ENCODE measurements at places on chromosomes 7 and 10.

GRCh38 chr7:1733206-1733907 is 63.3 kb downstream of the ELFN1 start:
- DNase-seq, result no peak

DNA sequence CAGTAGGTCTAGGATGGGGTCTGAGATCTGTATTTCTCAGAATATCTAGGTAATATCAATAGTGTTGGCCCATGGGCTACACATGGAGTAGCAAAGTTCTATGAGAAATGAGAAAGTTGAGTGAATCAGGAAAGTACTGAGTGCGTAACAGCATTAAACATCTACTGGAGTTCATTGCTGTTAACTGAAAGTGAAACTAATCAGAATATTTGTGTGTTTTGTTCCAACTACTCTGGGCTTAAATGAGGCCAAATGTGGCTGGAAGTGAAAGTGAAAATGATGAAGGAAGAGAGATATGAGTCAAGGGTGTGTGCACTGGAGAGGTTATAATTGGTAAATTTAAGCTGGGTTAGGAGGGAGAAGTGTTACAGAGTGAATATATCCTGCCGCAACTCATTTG is 46.5 kb downstream of the TMEM106B start:
- no peak for DNase-seq

DNA sequence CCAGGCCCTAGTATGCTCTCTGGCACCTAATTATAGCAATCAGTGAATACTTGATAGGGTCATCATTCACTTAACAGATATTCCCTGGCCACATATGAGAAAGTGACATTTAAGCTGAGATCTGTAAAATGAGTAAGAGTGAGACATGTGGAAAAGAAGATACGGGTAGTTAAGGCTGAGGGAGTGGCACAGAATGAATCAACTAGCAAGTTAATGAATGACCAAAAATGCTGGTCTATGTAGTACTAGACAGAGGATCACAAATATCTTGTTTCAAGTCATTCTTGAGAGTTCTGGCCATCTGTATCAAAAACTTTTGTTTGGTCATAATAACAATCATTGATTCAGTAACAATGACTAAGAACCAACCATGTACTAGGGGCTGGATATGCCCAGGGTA is 954.9 kb downstream of the CNTNAP2 start:
- DNase-seq, result no peak

GRCh38 chr7:70618020-70618551 is 513.9 kb upstream of the GALNT17 start:
- no peak for DNase-seq

- no peak for DNase-seq
Measured at GRCh38 chr7:81333004-81333403, 414.2 kb upstream of the SEMA3C start.

DNA sequence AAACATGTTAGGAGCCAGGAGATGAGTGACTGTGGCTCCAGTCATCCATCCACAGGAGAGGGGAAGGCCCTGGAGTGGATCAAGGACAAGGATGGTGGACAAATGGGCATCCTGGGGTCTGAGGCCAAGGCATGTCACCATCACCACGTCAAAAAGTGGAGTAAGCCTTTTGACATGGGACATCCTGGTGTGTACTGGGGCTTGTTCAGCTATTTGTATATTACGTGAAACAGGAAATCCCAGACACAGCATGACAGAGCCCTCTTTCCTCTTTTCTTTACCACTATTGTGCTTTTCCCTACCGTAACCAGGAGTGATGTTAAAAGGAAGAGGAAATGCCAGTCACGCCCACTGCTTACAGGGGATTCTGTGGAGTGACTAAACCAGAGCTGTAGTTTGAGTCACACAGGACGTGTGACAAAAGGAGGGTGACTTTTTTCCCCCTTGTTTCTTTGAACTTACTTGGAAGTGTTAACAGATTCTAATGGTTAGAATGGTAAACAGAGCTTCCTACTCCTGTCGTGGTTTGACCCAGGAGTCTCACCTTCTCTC is 15.4 kb downstream of the ACSL5 start:
- DNase-seq, result no peak

GRCh38 chr10:92773776-92774175 is 74.5 kb upstream of the EXOC6 start:
- no peak for DNase-seq

DNA sequence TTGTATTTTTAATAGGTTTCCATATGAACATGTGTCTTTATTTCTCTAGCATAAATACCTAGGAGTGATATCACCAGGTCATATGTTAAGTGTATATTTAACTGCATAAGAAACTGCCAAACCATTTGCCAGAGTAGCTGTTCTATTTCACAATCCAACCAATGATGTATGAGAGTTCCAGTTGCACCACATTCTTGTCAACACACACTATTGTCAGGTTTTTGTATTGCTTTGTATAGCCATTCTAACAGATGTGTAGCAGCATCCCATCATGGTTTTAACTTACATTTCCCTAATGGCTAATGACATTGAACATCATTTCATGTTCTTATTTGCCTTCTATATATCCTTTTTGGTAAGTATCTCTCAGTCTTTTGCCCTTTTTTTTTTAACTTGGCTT is 4.1 kb downstream of the CUZD1 start:
- DNase-seq, result no peak

DNA sequence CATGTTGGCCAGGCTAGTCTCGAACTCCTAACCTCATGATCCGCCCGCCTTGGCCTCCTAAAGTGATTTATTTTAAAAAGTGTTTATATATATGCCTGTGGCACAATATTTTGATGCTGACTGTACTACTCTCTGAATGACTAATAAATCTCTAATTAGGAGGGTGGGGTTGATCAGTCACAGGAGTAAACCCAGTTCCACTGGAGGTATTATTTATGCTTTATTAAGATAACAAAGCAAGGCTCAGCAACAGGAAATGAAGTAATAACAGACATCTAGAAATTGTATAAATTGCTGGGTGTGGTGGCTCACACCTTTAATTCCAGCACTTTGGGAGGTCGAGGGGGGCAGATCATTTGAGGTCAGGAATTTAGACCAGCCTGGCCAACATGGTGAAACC is 26.0 kb upstream of the MCU start:
- no peak for DNase-seq

DNA sequence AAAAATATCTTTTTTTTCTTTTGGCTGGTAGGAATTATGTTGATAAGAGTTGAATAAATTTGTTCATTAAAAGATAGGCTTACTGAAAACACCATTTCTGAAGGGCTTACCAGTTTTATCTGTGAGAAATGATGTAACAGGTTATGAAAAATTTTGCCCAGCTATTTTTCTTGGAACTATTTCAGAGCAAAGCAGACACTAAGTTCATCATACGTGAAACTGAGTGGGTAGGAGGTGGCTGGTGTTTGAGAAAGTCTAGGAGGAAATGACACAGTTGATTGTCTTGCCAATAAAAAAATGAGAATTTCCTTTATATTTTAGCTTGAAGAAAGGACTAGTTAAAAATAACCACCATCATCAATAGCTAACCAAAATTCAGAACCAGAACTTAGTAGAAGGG is 6.2 kb upstream of the MRC1 start:
- DNase-seq, result no peak

- no peak for DNase-seq
Measured at GRCh38 chr7:140640727-140641523, at the start of gene DENND2A. DENND2A (minus strand) TSS chr7:140640813; CDS start chr7:140602397, 38,416 bp downstream.

DNA sequence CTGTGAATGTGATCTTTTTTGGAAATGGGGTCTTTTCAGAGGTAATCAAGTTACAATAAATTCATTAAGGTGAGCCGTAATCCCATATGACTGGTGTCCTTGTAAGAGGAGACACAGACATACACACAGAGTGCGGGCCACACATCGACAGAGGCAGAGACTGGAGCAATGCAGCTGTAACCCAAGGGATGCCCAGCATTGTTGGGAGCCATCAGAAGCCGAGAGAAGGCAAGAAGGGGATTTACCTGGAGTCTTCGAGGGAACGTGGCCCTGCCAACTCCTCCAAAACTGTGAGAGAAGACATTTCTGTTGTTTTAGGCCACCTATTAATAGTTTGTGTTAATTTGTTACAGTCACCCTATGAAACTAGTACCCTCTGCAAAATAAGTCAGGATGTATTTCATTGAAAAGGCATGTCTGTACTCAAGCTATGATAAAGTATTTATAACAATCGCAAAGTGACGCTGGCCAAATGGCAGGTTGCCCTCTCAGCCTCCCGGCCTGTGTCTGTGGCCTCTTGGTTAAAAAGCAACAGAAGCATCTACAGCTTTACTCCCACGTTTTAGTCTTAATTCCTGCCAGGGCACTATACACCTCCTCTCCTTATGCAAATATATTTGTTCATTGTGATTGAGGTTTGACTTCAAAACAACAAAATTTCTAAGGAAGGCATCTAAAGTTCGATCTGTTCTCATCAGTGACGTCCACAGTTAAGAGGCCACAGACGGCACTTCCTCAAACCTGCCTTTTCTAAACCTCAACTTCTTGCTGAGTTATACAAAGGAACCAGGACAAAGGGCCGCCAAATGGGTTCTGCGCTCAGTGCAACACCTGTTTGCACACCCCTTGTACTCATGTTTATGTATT is 46.8 kb downstream of the HIPK2 start:
- no peak for DNase-seq

DNA sequence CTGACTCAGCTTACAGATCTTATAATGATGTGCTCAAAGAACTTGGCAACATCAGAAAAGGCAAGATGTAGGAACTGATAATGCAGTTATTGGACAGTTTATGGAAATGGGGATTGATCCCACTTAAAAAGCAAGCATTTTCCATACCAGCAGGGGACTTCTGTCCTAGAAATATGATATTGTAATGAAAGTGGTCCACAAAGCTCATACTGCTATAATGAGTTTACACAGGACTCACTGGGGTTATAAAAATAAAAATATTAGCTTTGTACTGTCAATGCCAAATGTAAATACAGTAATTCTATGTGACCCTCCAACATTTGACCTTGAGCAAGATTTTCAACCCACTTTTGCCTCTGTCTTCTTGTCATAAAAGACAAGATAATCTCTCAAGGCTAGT is 145.5 kb upstream of the SEM1 start:
- DNase-seq, result peak; percentile 37

DNA sequence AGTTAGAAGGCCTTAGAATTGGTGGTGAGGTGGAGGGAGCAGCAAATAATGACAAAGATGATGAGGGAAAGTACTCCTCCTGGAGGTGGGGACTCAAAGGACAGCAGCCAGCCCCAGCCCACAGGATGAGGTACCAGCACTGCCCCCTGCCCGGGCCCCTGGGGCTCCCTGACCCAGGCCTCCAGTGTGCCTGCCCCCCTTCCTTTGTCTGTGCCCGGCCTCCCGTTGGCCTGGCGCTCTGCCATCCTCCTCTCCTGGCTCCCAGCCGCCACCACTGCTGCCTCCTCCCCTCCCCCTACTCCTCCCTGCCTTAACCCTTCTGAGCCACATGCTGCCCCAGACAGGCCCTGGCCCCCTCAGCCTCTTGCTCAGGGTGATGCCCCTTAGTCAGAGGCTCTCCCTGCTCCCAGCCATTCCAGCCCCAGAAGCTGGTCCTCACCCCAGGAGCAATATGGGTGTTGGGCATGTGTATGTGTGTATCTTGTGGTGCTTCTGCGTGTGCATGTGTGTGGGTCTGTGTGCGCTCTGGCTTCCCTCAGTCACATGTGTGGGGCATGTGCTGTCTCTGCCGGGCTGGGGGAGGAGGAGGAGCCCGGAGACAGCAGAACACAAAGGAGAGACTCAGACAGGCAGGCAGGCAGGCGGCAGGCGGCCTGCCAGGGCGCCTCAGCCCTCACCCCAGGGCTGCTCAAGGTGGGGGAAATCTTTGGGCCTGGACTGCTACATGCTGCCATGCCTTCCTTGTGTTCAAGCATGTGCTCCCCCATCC is 2.6 kb downstream of the LDB1 start:
- DNase-seq, result no peak

DNA sequence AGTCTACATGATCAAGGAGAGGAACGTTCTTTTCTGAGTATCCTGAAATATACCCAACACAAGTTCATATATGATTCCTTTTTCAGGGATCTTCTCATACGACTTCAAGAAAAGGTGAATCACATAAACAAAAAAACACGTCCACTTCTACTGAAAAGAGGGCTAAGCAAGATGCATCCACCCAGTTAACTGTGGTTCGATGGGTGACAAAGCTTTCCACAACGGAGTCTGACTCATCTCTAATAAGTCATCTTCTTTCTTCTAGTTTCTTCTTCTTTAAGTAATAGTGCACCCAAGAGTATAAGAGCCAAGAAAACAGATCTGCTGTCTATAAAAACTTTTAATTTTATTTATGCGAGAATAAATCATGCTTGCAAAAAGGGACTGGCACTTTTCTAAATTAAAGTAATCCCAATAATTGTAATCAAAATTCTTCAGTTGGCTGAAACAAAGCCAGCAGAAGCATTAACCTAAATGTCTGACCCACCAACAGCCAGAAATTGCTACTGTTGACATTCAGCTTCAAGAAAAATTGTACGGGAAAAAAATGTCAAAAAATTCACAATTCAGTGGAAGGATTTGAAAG is 146.9 kb upstream of the ANK3 start:
- DNase-seq, result no peak

- peak; percentile 41 for DNase-seq
Measured at GRCh38 chr10:91210014-91210413, 10.4 kb upstream of the PCGF5 start.

DNA sequence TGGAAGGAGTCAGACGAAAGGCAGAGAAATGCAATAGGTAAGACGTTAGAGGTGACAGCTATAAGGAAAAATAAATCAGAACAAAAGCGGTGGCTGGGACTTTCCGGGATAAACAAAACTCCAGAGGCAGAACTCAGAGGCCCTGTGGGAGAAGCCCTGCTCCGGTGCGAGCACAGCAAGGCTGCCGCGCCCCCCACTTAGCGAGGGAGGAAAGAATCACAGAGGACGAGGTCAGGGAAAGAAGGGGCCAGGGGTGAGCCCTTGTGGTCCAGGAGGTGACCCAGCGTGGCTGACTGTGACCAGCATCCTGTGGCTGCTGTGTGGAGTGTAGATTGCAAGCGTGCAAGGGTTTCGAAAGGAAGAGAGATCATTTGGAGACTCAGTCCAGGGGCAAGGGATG is 591.8 kb upstream of the ADARB2 start:
- DNase-seq, result no peak

DNA sequence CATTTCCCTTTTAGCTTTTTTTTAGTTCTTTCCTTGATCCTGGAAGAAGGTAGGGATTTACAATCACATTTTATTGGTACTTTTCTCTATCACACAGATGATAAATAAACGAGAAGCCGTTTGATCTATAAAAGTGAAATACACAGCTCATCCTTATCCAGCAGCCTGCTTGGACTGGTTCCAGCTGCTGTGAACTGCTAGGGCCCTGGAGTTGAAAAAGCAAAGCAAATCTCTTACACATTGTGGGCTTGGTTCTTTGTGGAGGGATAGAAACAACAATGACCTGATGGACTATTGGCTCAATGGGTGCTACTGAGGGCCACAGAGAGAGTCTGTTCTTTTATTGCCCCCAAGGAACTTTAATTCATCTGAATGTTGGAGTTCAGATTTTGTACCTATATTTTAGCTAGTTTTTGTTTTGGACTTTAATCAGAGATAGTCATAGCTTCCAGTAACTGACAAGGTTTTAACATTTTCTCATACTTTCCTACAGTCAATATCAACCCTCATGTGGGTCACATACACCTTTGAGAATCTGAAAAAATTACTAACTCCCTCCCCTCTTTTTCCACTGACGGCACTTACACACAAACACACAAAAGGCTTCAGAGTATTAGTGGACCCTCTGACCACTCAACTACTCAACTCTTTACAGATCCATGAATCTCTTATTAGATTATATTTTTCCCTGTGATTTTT is 91.6 kb upstream of the CCDC6 start:
- no peak for DNase-seq

GRCh38 chr10:29555091-29555745 is 79.6 kb downstream of the SVIL start:
- no peak for DNase-seq

Data from NCI-H2081 treated with DMSO at 0.1 percent for 48 hours (cell line).